Stimulated activated CD4-positive, alpha-beta T cell treated with anti-CD3 and anti-CD28 coated beads, Interleukin-15, amount 100 ng/mL, for 1 hour (primary cell): ENCODE measurements at places on chromosomes 2 and 18.

- DNase-seq = no peak
Measured at GRCh38 chr2:56348392-56349210, 164.8 kb downstream of the CCDC85A start.

GRCh38 chr2:46615986-46616485, 136.7 kb downstream of the TMEM247 start:
- peak; percentile 22 for DNase-seq

DNA sequence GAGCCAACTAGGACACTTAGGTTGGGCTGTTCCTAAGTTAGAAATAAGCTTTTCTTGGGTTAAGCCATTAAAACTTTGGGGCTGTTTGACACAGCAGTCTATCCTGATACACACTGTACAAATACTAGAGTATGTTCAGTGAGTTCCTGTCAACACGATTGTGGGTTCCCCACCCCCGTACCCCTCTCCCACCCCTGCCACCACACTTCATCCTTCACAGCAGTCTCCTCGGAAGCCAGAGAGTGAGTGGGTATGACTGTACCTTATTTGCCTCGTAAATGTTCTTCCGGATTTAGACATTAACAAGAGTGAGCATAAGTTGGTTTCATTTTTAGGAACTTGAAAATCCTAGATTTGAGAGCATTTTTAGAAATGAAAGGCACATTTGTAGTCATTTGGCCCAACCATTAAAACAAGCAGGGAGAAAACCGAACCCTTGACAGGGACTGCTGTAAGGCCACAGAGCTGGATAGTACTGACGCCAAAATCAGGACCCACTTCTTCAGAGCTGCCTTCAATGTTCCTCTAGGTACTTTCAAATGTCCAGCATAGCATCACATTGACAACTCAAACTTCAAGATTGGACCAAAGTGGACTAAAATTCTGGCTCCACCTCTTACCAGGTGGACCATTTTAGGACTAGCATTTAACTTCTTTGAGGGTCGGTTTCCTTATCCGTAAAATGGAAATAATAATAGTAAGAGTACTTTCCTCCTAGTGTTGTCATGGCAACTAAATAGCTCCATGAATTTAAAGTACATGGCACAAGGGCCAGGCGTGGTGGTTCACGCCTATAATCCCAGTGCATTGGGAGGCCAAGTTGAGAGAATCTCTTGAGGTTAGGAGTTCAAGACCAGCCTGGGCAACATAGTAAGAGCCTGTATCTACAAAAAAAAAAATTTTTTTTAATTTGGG, 166.3 kb upstream of the SERTAD2 start:
- DNase-seq = peak; percentile 8

DNA sequence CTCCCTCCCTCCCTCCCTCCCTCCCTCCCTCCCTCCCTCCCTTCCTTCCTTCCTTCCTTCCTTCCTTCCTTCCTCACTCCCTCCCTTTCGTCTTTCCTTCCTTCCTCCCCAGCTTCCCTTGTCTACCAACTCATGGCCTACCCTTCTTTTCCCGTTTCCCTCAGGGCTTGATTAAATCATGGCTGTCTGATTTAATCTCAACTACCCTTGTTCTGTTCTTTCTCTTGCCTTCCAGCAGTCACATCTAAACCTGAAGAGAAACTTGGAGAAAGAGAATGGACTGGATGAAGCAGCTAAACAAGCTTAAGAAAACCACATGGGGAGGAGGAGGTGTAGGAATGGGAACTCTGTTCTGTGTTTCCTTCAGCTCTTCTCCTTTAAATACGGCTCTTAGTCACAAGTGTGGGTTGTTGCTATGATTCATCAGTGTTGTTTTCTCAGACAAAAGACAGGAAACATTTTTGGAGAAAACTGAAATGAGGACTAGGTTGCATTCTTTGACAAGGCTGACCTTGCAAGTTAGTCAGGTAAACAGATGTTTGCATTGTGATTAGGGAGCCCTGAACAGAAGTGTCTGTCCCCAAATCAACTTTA, 177.9 kb downstream of the LRRTM1 start:
- no peak for DNase-seq

DNA sequence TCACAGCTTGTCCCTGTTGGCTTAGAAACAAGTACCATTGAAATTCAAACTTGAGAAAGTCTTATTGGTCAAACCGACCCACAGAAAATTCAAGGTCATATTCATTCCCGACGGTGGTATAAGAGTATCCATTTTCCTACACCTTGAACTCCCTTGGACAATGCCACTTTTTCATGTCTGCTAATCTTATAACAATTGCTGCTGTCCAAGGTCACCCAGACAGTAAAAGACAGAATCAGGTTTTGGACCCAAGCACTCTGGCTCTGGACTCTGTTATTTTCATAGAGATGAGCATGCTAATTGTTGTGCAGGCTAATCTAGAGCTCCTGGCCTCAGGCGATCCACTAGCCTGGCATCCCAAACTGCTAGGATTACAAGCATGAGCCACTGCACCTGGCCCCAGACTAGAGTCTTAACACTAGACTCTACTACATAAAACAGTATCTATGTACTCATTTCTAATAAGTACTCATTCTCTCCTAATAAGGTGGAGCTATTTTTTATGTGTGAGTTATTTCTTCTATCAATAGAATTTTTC, 57.8 kb downstream of the C2orf76 start:
- no peak for DNase-seq

GRCh38 chr2:196849895-196850294, 40.7 kb upstream of the C2orf66 start:
- no peak for DNase-seq

- DNase-seq = no peak
Measured at GRCh38 chr18:59249199-59249774, 24.0 kb downstream of the RAX start.

GRCh38 chr2:3602553-3603339, 7.8 kb downstream of the COLEC11 start:
- DNase-seq = no peak

DNA sequence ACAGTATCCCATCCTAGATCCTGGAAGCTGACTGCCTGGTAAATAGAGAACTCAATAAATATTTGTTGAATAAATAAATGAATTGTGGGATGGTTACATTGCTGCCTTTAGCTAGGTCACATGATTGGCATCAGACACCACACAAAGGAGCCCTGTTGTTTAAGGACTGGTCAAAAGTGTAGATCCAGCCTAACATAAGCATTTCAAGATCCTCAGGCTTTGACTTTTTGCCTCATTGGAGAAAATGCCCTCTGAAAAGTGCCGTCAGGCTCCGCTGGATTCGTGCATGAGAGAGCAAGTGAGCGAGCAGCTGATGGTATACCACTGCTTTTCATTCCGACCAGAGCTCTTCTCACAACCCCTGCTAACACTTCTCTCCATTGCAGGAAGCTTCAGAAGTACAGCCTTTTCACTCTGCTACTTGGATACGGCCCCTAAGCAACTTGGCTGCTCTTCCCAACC, 1.3 kb upstream of the ZNF24 start:
- no peak for DNase-seq

GRCh38 chr2:137231628-137232027, 466.3 kb downstream of the THSD7B start:
- no peak for DNase-seq

GRCh38 chr2:96359310-96359709, 23.7 kb downstream of the NCAPH start:
- no peak for DNase-seq

GRCh38 chr2:236177604-236177966, 9.4 kb upstream of the GBX2 start:
- no peak for DNase-seq

GRCh38 chr2:95076705-95077529, 44.7 kb downstream of the MRPS5 start:
- peak; percentile 86 for DNase-seq

GRCh38 chr2:3205845-3206244, 171.8 kb downstream of the EIPR1 start:
- DNase-seq = no peak

- no peak for DNase-seq
Measured at GRCh38 chr18:54952026-54952425, 7.2 kb downstream of the CCDC68 start.

GRCh38 chr2:210839450-210839849, 283.1 kb downstream of the CPS1 start:
- no peak for DNase-seq

DNA sequence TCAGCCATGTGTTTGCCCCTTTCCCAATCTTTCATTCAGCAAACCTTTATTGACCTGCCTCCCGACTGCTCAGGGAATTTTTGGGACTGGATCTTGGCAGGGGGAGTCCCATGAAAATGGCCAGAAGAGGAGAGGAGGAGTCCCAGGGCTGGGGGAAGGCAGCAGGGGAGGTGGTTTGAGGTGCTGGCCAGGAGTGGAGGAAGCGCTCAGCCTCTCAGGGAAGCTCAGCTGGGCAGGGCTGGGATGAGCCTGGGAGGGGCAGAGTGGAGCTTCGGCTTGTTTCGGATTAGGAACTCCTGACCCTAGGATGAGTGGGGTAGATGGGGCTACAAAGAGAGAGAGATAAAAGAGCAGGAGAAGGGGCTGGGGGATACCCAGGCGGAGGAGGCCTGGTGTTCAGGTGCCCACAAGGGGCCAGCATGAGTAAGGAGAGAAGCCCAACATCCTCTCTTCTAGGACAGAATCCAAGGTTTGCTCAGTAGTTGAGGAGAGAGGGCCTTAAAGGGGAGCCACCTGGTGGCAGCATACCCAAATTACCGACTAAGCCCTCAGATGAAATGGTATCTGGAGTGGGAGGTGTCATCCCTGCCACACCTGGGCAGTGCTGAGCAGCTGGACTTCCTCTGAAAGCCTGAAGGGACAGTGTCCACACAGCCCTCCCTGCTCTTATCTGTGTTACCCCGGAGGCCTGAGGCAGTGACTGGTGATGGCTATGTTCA, 91.1 kb downstream of the INHBB start:
- DNase-seq = no peak

DNA sequence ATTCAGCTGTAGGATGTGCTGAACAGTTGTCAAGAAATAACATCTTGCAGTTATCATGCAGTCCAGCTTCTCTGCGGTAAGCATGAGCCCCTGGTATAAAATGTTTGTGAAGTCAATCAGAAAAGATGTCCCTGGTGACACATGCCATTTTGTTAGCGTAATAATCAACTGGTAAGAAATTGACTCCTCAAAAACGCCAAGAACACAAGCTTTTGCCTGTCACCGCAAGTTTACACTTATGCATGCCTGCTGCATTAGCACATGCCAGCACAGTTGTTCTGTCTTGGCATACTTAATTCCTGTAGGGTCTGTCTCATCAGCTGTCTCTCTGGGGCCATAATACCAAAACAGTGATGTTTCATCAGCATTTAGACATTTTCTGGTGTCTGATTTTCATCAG, 524.8 kb upstream of the DSEL start:
- DNase-seq = no peak

DNA sequence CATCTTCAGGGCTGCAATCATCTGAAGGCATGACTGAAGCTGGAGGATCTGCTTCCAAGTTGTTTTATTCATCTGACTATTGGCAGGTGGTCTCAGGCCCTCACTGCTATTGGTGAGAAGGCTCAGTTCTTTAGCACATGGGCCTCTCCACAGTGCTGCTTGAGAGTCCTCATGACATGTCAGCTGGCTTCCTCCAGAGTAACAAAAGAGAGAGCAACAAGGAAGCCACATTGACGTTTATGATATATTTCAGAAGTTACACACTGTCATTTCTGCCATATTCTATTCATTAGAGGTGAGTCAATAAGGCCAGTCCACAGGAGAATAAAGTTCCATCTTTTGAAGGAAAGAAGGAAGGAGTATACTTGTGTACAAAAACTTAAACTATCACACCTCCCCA, 7.9 kb upstream of the SIGLEC15 start:
- DNase-seq = no peak

DNA sequence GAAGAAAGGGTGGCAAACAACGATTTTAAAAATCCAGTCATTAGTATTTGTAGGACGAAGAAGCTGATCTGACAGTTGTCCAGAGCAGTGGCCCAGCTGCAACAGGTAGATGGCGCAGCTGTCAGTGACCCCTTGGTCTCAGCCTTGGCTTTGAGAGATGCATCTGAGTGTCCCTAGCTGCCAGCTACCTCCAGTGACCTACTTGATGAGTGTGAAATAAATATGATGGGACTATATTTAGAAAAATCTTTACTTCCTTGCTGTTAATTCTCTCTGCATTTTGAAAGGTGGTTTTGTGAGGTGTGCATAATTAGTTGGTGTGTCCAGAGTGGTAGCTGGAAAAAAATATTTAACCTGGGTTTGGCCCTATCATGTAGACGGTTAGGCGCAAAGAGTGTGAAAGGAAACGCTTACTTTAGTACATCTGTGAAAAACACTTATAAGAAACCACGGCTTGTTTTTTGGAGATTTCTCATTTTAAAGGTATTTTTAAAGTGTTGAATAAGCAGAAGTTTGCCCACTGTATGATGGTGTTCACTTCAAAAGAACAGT, 963 bp downstream of the INPP1 start:
- DNase-seq = no peak

DNA sequence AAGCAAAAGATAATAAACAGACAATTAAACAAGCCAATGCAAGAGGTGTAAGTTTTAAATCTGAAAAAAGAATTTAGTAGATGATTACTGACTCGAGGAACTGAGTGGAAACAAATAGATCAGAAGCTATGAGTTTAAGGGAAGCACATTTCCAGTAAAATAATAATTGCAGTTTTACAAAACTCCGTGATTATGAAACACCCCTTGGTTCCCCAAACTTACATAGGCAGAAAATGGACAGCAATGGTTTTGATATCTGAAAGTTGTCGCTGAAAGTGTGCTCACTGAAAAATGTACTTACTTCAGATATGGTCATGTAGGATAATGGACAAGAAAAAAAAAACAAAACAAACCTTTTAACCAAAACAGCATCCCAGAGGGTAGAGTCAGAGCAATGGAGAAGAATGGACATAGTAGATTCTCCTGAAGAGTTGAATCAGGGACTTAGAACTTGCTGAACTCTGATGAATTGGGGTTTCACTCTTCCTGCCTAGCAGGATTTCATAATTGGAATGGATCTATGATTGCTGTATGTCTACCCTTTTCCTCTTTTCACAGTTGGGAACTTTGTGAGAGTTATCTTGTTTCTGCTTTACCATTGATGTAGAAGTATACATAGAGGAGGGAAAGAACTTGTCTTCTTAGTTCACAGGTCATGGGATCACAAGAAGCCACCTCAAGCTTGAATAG, 305.6 kb upstream of the ZEB2 start:
- no peak for DNase-seq

GRCh38 chr2:96866149-96866548, 3.7 kb downstream of the SEMA4C start:
- no peak for DNase-seq

GRCh38 chr2:168035458-168035857, 211.9 kb downstream of the STK39 start:
- DNase-seq = no peak
